ENCODE measurements at places on chromosomes 4 and X.

- no peak for DNase-seq
Observed at GRCh38 chr4:26048378-26048882, 134.4 kb downstream of the SMIM20 start.

GRCh38 chr4:89410687-89411086, 103.1 kb upstream of the GPRIN3 start:
- no peak for DNase-seq

DNA sequence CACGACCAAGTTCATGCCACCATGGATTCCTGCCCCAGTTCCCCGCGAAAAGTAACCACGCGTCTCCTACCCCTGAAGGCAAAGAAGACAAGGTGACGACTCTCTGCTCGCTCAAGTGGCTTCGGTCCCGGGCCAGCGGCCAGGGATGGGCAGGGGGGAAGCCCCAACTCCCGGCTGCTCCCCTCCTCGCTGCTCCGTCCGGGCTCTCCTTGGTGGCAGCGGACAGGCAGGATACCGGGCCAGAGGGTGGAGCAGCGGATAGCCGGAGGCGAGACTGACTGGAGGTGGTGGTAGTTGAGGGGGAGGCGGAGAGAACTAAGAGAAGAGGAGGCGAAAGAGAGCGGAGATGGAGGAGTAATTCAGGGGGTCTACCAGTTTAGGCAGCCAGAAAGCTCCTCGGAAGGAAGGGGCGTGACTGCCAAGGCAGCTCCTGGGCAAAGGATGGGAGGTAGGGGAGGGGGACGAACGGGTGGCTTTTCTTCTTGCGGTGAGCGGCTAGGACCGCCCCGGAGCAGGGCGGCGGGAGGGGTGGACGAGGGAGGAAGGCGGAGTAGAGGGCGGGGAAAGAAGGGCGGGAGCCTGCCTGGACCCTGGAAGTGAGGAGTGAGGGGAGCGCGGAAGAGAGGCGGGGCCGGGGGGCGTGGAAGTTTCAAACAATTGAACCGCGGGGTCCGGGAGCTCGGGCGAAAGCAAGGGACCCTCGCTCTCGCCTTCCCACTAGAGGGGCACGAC, at the start of gene AMOT:
AMOT (minus strand) TSS at position 450 of the 732 bp plus-strand sequence. CDS start 17,705 bp downstream, outside the sequence.
- no peak for DNase-seq

DNA sequence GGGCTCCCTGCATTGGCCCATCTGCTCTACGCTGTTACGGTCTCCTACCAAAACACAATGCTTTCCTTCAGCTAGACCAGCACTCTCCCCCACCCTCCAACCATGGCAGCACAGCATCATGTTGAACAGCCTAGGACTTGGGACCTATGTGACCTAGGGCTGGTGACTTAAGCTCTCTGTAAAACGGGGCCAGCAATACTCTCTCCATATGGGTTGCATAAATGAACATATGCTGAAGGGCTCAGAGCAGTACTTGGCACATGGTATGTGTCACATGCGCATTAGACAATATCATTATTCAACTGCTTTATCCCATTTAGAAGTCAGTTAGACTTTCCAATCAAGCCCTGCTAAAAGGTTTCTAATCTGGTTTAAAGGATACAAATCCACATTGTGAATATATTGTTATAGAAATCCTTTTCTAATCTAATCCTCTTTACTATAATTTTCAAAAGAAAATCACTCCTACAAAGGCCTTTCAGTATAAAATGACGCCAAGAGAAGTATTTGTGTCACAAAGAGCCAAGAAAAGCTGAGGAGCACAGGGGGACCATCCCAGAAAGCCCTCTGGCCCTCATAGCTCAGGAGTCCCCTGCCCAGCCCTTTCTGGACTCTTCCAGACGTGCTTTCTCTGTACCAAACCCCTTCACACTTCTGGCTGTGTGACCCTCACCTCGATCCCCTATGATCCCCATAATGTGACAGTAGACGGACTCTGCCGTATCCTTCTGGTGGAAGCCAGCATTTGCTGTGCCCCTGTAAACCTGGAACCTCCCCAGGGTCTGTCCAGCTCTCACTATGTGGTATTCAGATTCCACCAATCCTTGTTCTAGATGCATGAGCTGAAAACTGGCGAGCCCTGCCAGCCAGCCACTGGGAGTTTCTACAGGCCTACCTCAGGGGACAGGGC, 42.3 kb downstream of the NSG1 start:
- no peak for DNase-seq

DNA sequence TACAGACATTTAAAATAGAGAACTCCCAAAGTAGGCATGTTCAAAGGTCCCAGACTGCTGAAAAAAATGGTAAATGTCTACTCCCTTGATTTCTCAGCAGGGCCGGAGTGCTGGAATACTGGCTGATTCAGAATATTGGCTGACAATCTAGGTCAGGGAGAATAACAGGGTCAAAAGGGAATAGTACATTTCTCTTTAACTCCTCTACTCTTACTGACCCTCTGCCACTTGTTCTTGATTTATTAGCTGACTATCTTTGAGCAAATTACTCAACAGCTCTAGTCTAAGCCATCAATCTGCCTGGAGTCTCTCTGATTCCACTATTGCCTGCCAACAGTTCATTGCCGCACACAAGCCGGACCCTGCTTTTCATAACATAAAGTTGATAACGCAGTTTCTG, 19.7 kb upstream of the NWD2 start:
- no peak for DNase-seq

DNA sequence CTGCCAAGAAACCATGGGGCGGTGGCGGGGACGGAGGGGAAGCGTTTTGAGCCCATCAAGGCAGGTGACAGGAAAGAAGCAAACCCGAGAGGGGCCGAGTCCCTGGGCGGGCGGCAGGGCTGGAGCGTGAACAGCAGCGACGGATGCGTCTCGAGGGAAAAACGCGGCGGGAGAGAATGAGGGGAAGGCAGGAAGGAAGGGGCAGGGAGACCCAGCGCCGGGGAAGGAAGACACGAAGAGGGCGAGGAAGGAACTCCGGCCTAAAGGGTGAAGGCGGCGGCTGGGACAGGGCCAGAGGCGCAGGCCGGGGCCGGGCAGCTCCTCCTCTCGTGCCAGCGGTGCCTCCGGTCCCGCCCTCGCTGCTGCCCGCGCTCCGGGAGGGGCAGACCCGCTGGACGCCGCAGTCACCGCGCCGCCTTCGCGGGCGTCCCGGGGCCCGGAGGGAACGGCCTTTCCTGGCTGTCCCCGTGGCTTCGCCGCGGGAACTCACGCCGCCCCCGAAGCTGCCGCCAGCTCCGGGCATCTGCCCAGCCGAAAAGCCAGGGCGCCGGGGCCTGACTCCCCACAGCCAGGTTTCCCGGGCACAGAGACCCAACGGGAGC, 751 bp upstream of the RGS12 start:
- no peak for DNase-seq

- DNase-seq, result no peak
Observed at GRCh38 chr4:75714011-75714410, 10.4 kb upstream of the USO1 start.

GRCh38 chrX:153935326-153935851, 552 bp upstream of the NAA10 start:
- no peak for DNase-seq

GRCh38 chr4:3834186-3834662, 68.0 kb downstream of the ADRA2C start:
- DNase-seq, result no peak

- DNase-seq, result no peak
Observed at GRCh38 chr4:6732441-6733357, 16.7 kb downstream of the BLOC1S4 start.

DNA sequence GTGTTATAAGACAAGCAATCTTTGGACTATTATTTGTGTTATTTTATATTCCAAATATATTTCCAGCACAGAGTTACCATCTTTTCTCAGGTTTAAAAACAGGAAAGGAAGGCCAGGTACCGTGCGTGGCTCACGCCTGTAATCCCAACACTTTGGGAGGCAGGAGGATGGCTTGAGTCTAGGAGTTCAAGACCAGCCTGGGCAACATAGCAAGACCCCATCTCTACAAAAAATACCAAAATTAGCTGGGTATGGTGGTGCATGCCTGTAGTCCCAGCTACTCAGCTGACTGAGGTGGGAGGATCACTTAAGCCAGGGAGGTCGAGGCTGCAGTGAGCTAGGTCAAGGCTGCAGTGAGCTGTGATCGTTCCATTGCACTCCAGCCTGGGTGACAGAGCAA, 140.0 kb downstream of the POLA1 start:
- no peak for DNase-seq

- DNase-seq, result no peak
Observed at GRCh38 chr4:98110929-98111328, 32.3 kb downstream of the STPG2 start.

DNA sequence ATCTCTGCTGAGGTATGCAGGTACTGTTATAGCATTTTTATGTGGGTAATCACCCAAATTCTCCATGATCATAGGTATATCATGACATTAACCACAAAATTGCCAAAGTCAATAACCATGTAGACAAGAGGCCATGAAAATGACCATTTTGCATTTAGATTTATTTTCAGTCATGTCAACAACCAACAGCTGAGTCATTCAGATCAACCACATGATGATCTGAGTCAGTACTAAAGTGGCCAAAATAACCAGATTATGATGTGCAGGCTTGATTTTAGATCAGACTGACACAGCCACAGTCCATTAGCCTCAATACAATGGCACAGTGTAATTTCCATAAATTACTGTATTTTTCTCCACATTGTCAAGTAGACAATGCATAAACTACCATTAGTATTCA, 240.5 kb downstream of the GRIA3 start:
- DNase-seq, result no peak

GRCh38 chr4:88963817-88964216, 93.2 kb downstream of the FAM13A start:
- DNase-seq, result no peak

GRCh38 chr4:73019462-73020047, 50.0 kb downstream of the COX18 start:
- DNase-seq, result no peak

- no peak for DNase-seq
Observed at GRCh38 chr4:72073816-72074215, 42.0 kb downstream of the NPFFR2 start.

GRCh38 chrX:106619797-106620196, 8.0 kb downstream of the RADX start:
- peak; percentile 17 for DNase-seq

GRCh38 chrX:56382278-56382677, 150.1 kb downstream of the KLF8 start:
- no peak for DNase-seq

- no peak for DNase-seq
Observed at GRCh38 chr4:94564252-94564651, 112.5 kb downstream of the PDLIM5 start.

- DNase-seq, result no peak
Observed at GRCh38 chrX:24081661-24082154, 27.0 kb downstream of the EIF2S3 start.

DNA sequence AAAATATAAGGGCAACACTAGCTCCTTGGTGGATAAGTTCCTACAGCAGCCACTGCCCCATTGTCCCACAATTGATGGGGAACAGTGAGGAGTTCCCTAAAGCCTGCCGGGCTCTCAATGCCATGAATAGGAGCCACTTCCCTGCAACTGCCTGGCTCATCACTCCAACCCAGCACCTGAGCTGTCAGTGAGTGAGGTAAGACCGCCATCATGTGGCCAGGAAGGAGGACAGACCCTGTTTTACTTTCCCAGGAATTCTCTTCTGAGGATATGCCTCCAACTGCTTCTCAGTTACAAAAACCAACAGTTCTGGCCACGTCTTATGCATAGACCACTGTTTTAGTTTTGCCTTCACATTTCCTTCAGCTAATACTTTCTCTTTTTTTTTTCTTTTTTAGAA, 45.5 kb downstream of the SRPX start:
- DNase-seq, result no peak

GRCh38 chr4:7763788-7764187, 175.9 kb downstream of the AFAP1 start:
- DNase-seq, result no peak

DNA sequence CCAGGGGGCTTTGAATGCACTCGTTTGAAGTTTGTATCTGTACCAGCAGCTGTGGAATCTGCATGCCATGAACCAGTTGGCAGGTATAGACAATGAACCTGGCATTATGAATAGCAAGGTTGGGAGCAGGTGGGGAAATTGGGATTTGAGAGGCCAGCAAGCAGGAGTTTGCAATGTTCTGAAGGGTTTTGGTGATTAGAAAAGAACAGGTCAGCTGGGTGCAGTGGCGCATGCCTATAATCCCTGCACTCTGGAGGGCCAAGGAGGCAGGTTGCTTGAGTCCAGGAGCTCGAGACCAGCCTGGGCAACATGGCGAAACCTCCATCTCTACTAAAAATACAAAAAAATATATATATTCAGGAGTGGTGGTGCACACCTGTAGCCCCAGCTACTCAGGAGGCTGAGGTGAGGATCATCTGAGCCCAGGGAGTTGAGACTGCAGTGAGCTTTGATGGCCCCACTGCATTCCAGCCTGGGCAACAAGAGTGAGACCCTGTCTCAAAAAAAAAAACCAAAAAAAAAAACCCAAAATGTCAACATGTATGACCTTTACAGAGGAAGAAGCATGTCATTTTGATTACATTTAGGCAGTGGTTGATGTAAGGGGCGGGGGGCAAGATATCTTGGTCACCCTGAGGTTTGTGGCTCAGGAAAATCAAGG, 63.9 kb downstream of the TSC22D3 start:
- DNase-seq, result no peak

DNA sequence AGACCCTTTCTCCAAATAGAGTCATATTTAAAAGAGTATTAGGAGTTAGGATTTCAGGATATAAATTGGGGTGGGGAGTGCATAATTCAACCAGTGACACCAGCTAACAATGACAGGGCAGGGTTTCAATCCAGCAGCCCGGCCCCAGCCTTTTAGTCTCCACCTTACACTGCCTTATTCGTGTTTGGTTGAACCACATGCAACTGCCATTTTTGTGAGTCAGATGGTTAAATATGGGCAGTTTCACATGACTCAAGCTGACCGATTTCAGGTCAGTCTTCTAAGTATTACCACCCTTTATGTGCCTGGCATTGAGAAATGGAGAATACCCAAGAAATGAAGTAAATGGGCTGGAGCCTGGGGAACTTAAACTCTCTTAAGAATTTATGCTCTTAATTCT, 102.8 kb downstream of the STOX2 start:
- DNase-seq, result no peak

DNA sequence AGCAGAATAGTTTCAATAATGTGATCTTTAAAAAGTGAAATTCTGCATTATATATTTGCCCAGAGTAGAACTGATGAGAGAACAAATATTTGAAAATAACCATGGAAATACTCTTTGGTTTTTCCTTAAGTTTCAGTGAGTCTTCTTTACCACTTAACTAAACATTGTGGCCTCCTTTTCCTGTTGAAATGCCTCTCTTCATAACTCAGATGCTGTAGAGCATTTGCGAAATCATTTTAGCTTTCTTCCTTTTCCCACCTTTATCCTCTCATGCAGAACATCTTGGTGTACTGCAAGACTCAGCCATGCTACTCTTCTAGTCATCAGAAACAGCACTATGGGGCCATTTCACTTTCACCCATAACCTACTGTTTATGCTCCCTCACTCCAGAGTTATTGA, 48.2 kb downstream of the CASK start:
- DNase-seq, result no peak

GRCh38 chrX:11881485-11882170, 123.6 kb downstream of the MSL3 start:
- DNase-seq, result no peak

GRCh38 chr4:16290681-16291420, 64.6 kb upstream of the TAPT1 start:
- no peak for DNase-seq
